Effector memory CD4-positive, alpha-beta T cell (primary cell): ENCODE measurements at places on chromosomes 11 and 22.

- no peak overlapping the region for H3K27ac ChIP-seq
- no peaks in the 10 kb centered on the region for H3K4me1 ChIP-seq
- H3K4me3 ChIP-seq = no peak overlapping the region
- no peaks in the 10 kb centered on the region for H3K36me3 ChIP-seq
- no peak for DNase-seq
- no peaks in the 10 kb centered on the region for H3K27me3 ChIP-seq
Measured at GRCh38 chr11:59189986-59190385, 18.1 kb downstream of the DTX4 start.

GRCh38 chr11:94203070-94203469 lies 74.4 kb downstream of the PANX1 start:
- H3K4me1 ChIP-seq = no peaks in the 10 kb centered on the region
- DNase-seq = no peak

DNA sequence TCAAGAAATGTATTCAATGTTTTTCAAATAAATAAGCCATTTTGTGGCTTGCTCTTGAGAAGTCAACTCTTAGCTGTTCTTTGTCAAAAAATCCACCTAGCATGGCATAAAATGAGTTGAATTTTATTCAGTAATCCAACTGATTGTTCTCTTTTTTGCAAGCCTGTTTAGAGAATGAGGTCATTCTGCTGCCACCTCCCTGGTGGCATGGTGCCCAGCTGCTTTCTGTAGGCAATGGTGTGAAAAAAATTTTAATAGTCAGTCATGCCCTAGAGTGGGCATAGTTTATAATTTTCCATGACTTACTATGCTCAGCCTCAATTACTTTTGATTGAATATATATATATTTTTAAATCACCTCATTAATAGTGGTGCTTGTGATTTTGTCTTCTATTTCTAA lies 177.2 kb downstream of the INSC start:
- no peaks in the 10 kb centered on the region for H3K36me3 ChIP-seq
- no peak overlapping the region for H3K27ac ChIP-seq
- DNase-seq = no peak
- H3K4me3 ChIP-seq = no peak overlapping the region
- H3K4me1 ChIP-seq = no peaks in the 10 kb centered on the region

- H3K4me1 ChIP-seq = no peaks in the 10 kb centered on the region
- DNase-seq = no peak
- H3K36me3 ChIP-seq = no peaks in the 10 kb centered on the region
- H3K27me3 ChIP-seq = no peaks in the 10 kb centered on the region
- H3K4me3 ChIP-seq = no peak overlapping the region
Measured at GRCh38 chr22:39748877-39749276, 144.7 kb downstream of the ENTHD1 start.

DNA sequence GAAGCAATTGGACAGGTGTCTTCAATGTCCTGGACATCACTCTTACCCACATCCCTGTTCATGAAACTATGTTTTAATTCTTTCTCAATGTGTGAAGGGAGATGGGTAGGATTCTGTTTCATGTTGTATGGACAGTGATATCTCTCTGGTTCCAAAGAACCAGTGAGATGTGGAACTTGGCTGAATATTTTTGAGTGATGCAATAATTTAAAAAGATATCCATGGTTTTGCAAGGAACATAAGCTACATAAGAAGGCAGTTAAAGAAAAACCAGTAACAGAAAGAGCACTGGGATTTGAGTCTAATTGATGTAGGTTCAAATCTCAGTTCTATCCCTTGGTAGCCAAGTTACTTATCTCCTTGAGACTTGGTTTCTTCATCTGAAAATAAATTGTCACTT lies 7.7 kb upstream of the ELF5 start:
- no peaks in the 10 kb centered on the region for H3K4me1 ChIP-seq
- H3K36me3 ChIP-seq = no peaks in the 10 kb centered on the region
- H3K27ac ChIP-seq = no peak overlapping the region
- no peak for DNase-seq
- H3K27me3 ChIP-seq = no peaks in the 10 kb centered on the region
- H3K4me3 ChIP-seq = no peak overlapping the region

DNA sequence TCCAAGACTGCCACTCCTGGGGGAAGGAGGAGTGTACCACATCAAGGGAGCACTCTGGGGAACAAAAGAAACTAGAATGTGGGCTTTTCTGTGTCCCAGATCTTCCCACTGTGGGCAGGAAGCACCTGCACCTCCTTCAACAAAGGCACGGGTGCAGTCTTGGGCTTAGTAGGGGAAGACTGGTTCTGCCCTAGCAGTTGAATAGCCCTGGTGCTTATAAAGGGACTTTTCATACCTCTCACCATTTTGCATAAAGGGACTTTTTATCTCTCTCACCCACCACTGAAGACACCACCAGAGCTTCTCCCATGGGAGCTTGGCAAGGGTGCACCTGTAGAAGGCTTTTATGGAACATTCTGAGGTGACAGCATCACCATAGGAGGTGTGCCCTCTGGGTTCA lies 65.8 kb upstream of the MS4A8 start:
- H3K4me3 ChIP-seq = no peak overlapping the region

DNA sequence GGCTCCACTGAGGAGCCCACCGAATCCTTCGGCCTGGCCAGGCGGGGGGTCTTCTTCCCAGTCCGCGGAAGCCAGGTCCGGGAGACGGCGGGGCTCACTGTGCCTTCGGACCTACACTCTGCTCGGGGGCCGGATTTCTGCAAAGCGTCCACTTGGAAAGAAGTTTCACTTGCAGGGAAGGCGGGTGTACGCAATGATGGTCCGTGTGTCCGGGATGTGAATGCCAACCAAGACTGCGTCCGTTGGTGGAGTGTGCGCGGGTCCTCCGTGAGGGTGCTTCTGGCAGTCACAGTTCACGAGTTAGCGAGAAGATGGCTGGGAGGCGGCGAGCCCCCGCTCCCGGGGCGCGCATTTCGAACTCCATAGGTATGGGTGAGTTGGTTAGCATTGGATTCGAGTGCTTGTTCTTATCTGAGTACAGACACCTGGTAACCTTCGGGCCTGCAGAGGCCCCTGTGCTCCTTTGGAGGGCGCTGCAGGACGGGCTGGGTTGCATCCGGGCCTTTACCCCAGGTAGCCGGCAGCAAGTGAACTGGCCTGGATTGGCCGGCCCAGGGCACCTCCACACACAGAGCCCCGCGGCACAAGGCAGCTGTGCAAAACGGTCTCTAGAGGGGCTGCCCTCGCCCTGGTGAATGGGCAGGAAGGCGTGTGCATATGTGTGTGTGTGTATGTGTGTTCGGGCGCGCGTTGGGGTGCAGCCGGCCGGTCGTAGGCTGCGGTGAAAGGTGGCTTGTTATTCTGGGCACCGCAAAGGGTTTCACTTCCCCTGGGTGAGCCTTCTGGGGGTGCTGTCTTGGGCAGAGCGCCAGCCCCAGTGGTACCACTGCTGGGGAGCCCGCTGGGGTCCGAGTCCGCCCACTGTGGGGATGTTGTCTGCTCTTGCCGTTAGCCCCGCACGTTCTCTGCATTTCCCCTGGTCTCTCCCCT lies 13.3 kb upstream of the CYP2R1 start:
- H3K36me3 ChIP-seq = no peaks in the 10 kb centered on the region
- peak overlapping the region; percentile 52 for H3K27ac ChIP-seq
- DNase-seq = peak; percentile 69
- H3K4me1 ChIP-seq = peaks cover 17% of the 10 kb centered on the region

DNA sequence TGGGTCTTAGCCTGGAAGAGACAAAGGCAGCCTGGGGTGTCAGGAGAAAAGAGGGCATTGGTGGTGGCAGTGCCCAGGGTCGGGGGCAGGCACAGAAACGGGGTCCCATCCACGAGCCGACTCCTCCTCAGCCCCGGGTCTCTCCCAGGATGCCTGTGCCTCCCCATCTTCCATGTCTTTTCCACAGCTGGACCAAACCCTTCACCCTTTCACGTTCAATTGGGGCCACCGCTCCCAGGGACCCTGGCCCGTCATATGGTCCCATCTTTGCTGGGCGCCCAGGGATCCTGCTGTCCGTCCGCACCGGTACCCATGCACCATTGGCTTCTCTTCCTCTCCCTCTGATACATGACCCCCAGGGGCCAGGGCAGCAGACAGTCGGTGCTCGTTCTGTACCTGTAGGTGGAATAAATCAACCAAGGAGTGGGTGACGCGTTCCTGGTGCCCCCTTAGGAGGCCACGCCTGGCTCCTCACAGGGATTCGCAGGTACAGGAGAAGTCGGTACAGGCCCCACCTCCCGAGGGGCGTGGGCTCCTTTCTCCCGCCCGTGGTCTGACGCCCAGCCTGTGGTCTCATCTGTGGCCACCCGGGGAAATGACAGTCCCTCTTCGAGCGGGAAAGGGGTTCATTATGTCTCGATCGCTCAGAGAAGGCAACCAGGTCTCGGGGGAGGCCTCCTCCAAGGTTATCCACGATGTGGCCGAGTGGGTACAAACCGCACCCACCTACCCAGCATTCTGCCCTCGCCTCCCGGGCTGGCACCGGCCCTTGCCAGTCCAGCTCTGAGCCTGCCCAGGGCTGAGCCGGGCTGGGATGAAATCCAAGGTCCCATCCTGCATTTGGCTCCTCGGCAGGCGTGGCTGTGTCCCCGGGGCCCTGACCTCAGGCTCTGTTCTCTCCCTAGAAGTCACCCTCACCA lies 1493.6 kb downstream of the BRD1 start:
- no peaks in the 10 kb centered on the region for H3K27me3 ChIP-seq
- no peaks in the 10 kb centered on the region for H3K4me1 ChIP-seq
- no peak for DNase-seq
- no peaks in the 10 kb centered on the region for H3K36me3 ChIP-seq
- no peak overlapping the region for H3K27ac ChIP-seq
- no peak overlapping the region for H3K4me3 ChIP-seq

GRCh38 chr11:117371453-117371852 lies 43.8 kb downstream of the CEP164 start:
- no peaks in the 10 kb centered on the region for H3K4me1 ChIP-seq
- no peak for DNase-seq
- H3K27me3 ChIP-seq = no peaks in the 10 kb centered on the region
- peaks cover 34% of the 10 kb centered on the region for H3K36me3 ChIP-seq

DNA sequence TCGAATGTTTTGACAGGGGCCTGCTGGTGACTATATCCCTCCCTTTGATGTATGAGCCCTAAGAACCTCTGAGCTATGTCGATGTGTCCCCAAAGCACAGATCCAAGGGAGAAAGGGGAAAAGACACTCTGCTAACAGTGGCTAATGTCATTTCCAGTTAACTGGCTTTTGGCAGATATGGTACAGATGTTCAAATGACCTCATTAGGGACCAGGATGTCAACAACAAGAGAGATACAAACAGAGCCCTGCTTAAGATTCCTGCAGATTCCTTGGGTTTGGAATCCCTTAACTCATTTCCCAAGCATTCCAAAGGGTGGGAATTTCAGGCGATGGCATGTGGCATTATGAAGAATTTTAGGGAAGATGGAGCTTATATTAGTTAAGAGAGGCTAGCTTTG lies 517.3 kb downstream of the SOX6 start:
- no peak overlapping the region for H3K27ac ChIP-seq
- no peaks in the 10 kb centered on the region for H3K27me3 ChIP-seq
- DNase-seq = no peak
- H3K4me1 ChIP-seq = no peaks in the 10 kb centered on the region

DNA sequence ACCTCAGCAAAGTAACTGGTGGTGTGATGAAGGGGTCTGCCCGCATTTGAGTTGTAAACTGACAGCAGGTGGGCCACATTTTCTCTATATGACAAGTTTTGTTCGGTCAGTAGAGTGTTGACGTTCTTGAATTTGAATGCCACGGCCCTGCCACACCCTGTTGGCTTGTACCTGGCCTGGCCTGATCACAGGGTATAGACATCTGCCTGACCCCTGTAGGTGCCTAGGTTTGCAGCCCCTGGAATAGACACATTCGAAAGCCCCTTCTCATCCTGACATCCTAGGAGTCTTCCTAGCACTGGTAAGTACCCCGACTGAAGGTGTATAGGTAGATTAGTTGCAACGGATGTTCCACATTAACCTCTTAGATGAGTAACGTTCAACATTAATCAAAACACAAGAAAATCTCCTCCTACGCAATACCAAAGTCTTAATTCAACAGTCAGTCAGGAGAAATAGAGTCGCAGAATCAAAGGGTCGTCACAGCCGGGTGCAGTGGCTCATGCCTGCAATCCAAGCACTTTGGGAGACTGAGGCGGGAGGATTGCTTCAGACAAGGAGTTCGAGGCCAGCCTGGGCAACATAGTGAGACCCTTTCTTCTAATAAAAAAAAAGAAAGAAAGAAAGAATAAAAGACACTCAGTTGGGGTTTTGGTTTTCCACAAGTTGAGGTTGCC lies 43.6 kb upstream of the CD5 start:
- H3K4me1 ChIP-seq = peaks cover 35% of the 10 kb centered on the region
- peak overlapping the region; percentile 3 for H3K27ac ChIP-seq
- no peak overlapping the region for H3K4me3 ChIP-seq
- no peak for DNase-seq
- no peaks in the 10 kb centered on the region for H3K36me3 ChIP-seq
- no peaks in the 10 kb centered on the region for H3K27me3 ChIP-seq
